ENCODE measurements at places on chromosomes 1 and 21. TPM values are rescaled to one million over a fixed set of nuclear protein-coding genes. Genes with fewer than 3 reads are reported as not detected.

DNAJC28 gene
- total RNA-seq: 0.48 TPM

MYBPH gene
- not detected for total RNA-seq

CMPK1 gene
- 70.3 TPM for total RNA-seq

GLIS1 gene
- total RNA-seq: 0.12 TPM

LEFTY2 gene
- 0.18 TPM for total RNA-seq

EXTL1 gene
- not detected for total RNA-seq

SAMSN1 gene
- 0.16 TPM for total RNA-seq

HMCN1 gene
- 0.05 TPM for total RNA-seq

C8A gene
- not detected for total RNA-seq

HNRNPCL2 gene
- total RNA-seq: not detected

CDC7 gene
- 5.0 TPM for total RNA-seq

RPL22 gene
- total RNA-seq: 434 TPM

RUNX3 gene
- total RNA-seq: 4.2 TPM

RNU1-4 gene
- total RNA-seq: 6.1 TPM

LORICRIN gene
- total RNA-seq: not detected

C8B gene
- total RNA-seq: not detected

GIPC2 gene
- 0.07 TPM for total RNA-seq

OR2T11 gene
- not detected for total RNA-seq

AK5 gene
- total RNA-seq: 7.9 TPM

RAB4A gene
- 56.0 TPM for total RNA-seq

KLHDC7A gene
- 1.5 TPM for total RNA-seq

ILDR2 gene
- total RNA-seq: not detected

GJB3 gene
- total RNA-seq: 14.5 TPM

SMIM1 gene
- total RNA-seq: 0.70 TPM

CDKN2C gene
- total RNA-seq: 11.1 TPM

KCNK1 gene
- 20.4 TPM for total RNA-seq

ANKRD45 gene
- 0.14 TPM for total RNA-seq

SDHC gene
- total RNA-seq: 250 TPM

HSF2BP gene
- 1.8 TPM for total RNA-seq

RPF1 gene
- total RNA-seq: 35.2 TPM

OLFML3 gene
- 4.3 TPM for total RNA-seq

CELA3B gene
- not detected for total RNA-seq

BACE2 gene
- total RNA-seq: 23.1 TPM

PLA2G2F gene
- not detected for total RNA-seq

SNAPIN gene
- total RNA-seq: 53.6 TPM

SPOCD1 gene
- 3.9 TPM for total RNA-seq

SH2D1B gene
- total RNA-seq: 0.12 TPM

PLPPR4 gene
- 0.02 TPM for total RNA-seq

SLC25A34 gene
- total RNA-seq: 0.24 TPM

HIVEP3 gene
- 3.0 TPM for total RNA-seq

OR2L5 gene
- not detected for total RNA-seq

CFHR4 gene
- total RNA-seq: not detected

ERVH48-1 gene
- not detected for total RNA-seq

SPTA1 gene
- not detected for total RNA-seq

LCE3C gene
- total RNA-seq: not detected

CYP4A22 gene
- not detected for total RNA-seq

PRR9 gene
- total RNA-seq: not detected

EFNA1 gene
- total RNA-seq: 26.0 TPM

SPRR3 gene
- total RNA-seq: not detected

Measured in A549 treated with Hydrocortisone at 1 μM for 4 hours (cell line).